ENCODE measurements at places on chromosomes 2 and 18.

DNA sequence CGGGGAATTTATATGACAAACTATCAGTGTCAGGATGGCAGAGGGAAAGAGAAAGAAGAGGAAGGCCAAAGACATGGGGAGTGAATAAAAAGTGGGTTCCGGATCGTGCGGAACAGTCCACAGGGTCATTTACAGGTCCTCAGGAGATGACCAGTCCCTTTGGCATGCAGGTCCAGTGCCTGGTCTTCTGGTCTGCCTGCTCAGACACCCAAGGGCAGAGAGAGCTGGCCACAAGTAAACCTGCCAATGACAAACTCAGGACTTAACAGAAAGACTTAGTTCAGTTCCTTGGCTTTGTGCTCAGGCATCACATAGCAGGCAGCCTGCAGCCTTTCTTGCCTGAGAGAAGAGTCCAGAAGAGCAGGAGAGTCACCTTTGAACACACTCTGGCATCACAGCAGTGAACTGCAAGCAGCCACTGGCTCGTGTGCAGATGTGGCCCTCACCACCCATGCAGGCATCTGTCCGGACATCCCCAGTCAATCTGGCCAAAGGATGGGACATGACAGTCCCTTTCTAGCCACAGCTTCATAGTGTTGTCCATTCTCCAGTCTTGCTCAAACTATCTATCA, 14.0 kb downstream of the TMEM127 start:
- no peak for DNase-seq

DNA sequence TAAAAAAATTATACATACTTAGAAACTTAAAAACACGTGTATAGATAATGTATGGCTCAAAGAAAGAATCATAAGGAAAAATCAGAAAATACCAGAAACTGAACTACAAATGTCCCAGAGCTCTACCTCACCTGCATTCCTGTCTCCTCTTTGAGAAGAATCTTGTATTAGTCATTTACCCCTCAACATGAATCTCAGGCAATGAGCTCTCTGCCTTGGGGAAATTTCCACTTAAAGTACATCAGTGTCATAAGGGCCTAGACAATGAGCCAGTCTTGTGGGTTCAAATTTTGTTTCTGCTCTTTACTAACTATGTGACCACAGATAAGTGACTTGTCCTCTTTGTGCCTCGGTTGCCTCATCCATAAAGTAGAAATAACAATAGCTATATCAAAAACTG, 40.1 kb downstream of the SCG2 start:
- DNase-seq, result no peak

GRCh38 chr2:232102380-232102779, 140.9 kb downstream of the DIS3L2 start:
- no peak for DNase-seq

- no peak for DNase-seq
Observed at GRCh38 chr2:189218236-189218635, 38.7 kb upstream of the COL5A2 start.

- no peak for DNase-seq
Observed at GRCh38 chr18:48782381-48782861, 168.3 kb downstream of the SMAD7 start.

- no peak for DNase-seq
Observed at GRCh38 chr2:103660519-103660918, 898.7 kb downstream of the TMEM182 start.

GRCh38 chr2:40189881-40190280, 262.0 kb downstream of the SLC8A1 start:
- DNase-seq, result no peak

DNA sequence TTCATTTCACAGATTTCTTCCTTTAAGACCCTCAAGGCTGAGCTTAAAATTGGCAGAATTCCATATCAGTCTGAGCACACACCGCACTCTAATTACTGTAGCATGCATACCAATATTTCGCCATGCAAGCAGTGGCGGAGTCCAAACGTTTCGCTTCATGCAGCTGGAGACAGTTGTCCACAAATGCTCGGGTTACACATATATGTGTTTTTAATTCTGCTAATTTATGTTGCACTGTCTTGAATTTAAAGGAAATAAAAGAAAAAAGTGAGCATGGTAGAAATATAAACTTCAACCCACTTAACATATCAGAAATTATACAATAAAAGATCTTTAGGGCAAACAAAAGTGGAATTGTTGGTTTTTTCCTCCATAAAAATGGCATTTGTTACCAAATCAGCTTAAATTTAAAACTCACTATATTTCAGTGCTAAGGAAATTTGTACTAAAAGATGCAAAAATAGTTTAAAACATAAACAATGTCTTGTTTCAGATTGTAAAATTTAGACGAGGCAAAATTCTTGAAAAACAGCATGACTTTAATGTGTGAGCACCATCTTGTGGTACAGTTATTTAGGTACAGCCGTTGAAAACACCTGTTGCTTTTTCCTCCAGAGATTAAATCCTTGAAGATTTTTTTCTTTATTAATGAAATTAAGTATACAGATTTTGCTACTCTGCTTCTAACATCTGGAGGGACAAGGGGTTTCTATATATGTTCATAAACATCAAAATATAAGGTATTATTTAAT, 24.1 kb upstream of the KANSL1L start:
- DNase-seq, result peak; percentile 8

DNA sequence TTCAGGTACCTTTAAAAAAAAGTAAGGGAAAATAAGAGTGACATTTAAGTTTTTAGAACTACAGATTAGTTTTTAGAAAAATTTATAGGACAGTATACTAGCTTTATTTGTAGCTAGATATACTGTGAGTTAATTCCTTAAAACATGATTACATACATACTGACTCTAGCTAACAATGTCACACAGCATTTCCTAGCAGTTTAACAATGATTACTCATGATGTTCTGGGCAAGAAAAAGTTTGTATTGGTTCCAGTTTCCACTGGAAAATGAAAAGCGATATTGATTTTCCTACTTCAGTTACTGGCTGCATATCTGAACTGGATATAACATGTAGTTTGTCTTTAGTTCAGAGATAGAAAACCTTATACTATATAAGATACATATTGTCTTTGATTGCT, 19.4 kb downstream of the SLC39A6 start:
- DNase-seq, result no peak

DNA sequence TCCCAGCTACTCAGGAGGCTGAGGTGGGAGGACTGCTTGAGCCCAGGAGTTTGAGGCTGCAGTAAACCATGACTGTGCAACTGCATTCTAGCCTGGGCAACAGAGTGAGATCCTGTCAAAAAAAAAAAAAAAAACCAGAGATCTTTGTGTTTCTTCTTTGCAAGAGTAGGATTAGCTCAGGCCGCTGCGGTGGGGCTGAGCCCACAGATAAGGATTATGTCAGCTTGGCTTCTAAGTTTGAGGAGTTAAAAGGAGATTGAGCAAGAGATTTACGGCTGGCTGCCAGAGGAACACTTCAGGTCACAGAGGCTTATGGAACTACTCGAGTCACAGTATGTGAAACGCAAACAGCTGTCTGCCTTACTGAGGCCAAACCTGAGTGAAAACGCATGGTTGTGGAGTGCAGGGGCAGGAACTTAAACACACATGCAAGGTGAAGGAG, 146.7 kb upstream of the L3MBTL4 start:
- no peak for DNase-seq

- peak; percentile 14 for DNase-seq
Observed at GRCh38 chr2:64036034-64036705, 16.9 kb upstream of the VPS54 start.

DNA sequence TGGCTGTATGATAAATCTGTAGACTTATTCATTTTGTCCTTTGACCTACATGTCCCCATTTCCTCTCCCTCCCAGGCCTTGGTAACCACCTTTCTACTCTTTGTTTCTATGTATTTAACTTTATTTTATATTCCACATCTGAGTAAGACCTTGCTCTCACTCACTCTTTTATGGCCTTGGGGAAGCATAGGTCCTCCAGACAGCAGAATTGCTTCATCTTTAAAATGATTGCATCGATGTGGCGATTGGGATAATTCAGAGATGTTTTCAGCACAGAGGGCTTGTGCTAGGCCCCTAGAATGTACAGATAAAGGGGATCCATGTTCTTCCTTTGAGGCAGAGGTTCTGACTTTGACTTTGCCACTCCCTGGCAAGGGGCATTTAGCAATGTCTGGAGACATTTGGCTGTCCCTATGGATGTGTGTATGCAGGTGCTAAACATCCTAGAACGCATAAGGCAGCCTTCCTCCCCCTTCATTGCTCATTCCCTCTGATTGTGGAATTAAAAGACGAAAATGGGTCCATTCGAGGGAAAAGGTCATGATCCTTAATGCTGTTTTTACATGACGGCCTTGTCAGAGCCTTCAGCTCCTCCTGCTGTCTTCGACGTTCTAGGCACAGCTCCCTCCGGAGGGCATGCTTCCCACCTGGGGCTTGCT, 1.2 kb upstream of the GPR39 start:
- no peak for DNase-seq

- no peak for DNase-seq
Observed at GRCh38 chr2:145221032-145221431, 701.1 kb upstream of the ZEB2 start.

GRCh38 chr18:57644540-57644939, 22.9 kb upstream of the NARS1 start:
- no peak for DNase-seq

GRCh38 chr2:201913201-201913600, 106.9 kb downstream of the CDK15 start:
- no peak for DNase-seq

- no peak for DNase-seq
Observed at GRCh38 chr2:95294579-95295250, 2.4 kb upstream of the KCNIP3 start.

GRCh38 chr18:39480494-39481195, 1915.0 kb upstream of the CELF4 start:
- DNase-seq, result no peak

DNA sequence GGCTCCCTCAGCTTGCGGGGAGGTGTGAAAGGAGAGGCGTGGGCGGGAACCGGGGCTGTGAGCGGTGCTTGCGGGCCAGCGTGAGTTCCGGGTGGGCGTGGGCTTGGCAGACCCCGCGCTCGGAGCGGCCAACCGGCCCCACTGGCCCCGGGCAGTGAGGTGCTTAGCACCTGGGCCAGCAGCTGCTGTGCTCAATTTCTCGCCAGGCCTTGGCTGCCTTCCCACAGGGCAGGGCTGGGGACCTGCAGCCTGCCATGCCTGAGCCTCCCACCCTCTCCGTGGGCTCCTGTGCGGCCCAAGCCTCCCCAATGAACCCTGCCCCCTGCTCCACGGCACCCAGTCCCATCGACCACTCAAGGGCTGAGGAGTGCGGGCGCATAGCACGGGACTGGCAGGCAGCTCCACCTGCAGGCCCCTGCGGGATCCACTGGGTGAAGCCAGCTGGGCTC, 48.2 kb downstream of the RNF138 start:
- no peak for DNase-seq

DNA sequence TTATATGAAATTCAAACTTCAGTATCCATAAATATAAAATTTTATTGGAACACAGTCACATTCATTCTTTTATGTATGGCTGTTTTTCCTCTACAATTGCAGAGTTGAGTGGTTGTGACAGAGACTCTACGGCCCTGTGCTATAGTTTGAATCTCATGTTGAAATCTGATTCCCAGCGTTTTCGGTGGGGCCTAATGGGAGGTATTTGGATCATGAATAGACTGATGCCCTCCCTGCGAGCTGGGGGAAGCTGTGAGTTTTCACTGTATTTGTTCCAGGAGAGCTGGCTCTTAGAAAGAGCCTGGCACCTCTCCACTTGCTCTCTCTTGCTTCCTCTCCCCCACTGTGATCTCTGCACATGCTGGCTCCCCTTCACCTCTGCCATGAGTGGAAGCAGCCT, 1.7 kb downstream of the PFN4 start:
- no peak for DNase-seq

DNA sequence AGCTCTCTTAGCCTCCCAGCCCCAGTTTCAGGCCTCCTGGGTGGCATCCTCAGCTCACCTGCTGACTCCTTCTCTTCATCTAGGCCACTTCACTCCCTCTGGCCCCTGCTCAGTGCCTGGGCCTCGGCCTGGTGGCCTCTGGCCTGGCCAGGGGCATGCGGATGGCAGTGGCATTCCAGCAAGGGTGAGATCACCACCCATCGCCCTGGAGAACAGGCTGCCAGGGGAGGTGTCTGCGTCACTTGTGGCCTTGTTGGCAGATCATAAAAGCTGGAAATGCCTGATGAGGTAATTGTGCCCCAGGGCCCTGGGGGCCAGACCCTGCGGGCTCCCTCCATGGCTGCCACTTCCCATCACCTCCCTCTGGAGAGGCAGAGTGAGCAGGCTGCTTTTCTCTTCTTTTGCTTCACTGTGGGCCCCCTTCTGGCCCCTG, 72.5 kb upstream of the SMAD2 start:
- DNase-seq, result no peak

- no peak for DNase-seq
Observed at GRCh38 chr18:72391427-72391826, 152.7 kb downstream of the CBLN2 start.

- DNase-seq, result no peak
Observed at GRCh38 chr2:40281021-40281940, 170.6 kb downstream of the SLC8A1 start.

- DNase-seq, result no peak
Observed at GRCh38 chr2:241099246-241099645, 2.8 kb downstream of the MTERF4 start.

DNA sequence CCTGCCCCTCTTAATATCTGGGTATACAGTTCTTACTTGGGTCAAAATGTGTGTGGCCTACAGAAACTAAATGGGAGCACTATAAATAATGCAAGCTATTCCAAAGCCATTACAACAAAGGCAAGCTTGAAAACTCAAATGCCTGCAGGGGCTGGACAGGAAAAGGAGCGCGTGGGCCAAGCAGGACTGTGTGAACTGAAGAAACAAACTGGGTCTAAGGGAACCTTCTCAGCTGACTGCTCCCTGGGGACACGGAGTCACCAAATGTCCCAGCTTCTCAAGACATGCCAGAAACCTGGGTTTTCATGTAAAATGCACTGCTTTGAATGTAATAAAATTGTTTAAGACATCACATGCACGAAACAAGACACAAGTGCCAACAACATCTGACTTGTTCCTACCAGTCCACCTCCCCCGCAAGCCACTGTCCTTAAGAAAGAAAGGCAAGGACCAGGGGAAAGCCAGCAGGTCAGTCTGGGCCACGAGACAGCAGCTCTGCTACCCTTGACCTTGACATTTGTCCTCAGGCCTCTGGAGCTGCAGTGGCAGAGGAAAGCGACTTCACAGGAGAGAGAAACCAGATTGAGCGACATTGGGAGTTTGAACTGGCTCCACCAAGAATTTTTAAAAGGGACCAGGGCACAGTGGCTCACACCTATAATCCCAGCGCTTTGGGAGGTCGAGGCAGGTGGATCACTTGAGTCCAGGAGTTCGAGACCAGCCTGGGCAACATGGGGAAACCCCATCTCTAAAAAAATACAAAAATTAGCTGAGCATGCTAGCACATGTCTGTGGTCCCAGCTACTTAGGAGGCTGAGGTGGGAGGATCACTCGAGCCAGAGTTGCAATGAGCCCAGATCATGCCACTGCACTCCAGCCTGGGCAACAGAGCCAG, 89.7 kb upstream of the SH3BP4 start:
- DNase-seq, result no peak
